ENCODE measurements at places on chromosomes 2 and 18.

DNA sequence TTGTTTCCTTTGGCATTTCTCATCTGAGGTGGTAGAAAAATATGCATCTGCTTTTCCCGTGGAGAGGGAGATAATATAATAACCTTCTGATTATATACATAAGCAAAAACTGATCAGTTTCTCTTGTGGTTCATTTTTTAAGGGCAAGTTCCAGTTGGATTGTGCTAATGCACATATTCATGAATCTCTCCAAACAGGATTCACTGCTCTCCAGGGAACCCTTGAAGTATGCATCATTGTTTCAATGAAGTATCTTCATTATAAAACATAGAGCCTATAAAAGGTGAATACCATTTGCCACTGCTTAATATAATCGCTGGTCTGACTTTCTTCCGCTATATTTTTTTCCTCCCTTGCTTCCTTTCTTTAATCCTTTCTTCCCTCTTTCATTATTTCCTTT, 384.7 kb downstream of the FIGN start:
- DNase-seq = no peak

DNA sequence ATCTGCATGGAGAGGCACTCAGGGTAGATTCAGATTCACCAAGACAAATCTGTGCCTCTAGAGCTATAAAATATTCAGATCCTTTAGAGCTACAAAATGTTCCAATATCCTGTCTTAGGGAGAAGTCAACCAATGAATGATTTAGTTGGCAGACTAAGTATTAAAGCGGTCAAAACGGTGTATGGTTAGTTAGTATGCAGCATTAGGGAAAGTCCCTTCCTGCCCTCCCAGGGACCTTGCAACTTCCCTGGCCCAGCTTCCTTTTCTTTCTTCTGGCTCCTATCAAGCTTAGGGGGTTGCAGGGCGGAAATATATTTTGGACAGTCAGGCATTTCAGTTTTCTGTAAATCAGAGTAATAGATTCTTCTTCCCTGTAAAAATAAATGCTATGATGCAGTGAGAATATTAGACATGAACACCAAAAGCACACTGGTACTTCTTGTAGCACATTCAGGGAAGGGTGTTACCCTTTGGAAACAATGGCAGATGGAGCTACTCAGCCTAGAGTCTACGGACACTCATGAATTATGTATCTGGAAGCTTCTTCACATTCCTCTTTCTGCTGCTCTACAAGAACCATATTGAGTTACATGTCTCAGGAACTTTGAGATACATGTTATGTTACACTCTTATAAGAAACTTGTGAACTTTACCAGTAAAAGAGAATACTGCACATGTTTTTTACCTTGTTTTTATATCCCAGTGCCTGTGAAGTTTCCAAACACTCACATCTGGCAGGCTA, 45.7 kb downstream of the CCDC93 start:
- DNase-seq = no peak

DNA sequence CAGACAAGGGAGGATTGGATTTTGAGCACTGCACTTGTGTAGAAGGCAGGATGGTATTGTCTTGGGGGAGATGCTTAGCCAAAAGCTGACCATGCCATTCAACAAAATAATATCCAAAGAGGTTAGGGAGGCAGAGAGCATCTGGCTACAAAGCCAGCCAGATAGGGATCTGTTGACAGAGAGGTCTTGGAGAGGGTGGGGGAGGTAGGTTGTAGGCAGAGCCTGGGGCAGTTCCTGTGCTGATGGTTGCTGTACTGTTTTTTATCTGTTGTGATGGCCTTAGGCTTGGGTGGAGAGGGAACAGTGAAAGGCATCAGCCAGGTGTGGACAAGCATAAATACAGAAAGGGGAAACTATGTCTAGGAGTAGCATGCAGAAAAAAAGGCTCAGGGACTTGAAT, 100.9 kb downstream of the AQP4 start:
- DNase-seq = no peak

DNA sequence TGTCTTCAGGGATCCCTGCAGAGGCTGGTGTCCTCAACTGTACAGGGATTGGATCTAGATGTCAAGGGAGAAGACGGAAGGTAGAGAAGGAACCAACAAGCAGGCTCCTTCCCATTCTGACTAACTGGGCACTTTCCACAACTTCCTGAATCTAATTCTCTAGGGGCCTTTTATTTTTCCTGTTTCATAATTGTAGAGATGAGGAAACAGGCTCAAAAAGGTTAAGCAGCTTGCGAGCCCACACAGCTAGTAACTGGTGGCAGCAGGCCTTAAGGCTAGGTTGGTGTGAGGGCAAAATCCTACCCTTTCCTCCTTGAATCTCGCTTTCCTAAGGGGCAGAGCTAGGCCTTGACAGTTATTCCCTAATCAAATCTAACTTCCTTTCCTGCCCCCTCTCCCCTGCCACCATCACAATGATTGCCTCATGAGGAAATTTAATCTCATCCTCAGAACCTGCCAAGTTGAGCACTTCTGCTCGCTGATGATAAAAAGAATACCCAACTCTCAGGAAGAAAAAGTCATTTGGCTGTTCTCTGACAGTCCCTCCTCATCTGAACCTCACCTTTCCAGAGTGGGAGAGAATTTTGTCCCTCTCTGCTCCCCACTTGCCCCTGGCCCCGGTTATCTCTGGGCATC, 35.7 kb upstream of the POLE4 start:
- DNase-seq = no peak

DNA sequence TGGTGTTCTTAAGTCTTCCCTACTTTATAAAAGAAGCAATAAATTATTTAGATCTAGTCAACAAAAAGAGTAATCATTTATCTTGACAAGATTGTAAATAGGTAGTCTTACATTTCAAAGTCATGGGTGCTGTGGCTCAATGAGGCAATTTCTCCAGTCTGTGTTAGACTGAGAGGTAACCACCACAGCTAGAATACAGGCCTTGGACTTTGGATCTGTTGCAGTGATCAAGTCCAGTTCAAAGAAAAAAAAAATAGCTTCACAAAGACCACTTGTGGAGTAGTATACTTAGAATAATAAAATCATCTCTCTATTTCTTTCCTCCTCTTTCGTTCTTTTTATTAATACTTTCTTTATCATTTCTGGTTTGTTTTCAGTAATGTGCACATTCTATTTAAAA, 93.1 kb upstream of the FSIP2 start:
- DNase-seq = no peak

GRCh38 chr2:5846881-5847280, 154.7 kb downstream of the SOX11 start:
- DNase-seq = no peak

GRCh38 chr2:30871980-30872789, 64.9 kb upstream of the CAPN13 start:
- DNase-seq = no peak

GRCh38 chr2:109134741-109135358, 5.8 kb downstream of the SH3RF3 start:
- no peak for DNase-seq

- DNase-seq = no peak
Measured at GRCh38 chr2:236040600-236041328, 127.4 kb downstream of the GBX2 start.

- no peak for DNase-seq
Measured at GRCh38 chr2:37447446-37447845, 103.0 kb downstream of the QPCT start.

DNA sequence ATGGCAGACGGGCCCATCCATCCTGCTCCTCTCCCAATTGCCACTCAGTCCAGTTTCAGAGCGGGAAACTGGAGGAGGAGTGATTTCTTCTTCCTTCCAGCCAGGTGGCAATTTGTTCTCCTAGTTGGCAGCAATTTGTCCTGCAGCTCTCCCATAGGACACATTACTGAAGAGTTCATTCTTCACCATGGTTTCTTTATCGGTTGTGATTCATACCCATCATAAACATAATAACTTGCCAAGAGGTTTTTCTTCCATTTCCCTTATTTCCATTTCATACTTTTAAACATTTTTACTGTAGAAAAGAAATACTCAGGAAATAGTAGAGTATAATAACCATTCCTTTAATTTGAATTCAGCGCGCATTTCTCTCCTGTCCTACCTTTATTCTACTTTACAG, 377.9 kb upstream of the RAB12 start:
- DNase-seq = no peak

GRCh38 chr2:177460973-177461585, 68.5 kb downstream of the AGPS start:
- no peak for DNase-seq

GRCh38 chr2:159045545-159046454, 77.4 kb downstream of the TANC1 start:
- no peak for DNase-seq

- no peak for DNase-seq
Measured at GRCh38 chr2:133120310-133120709, 448.0 kb downstream of the NCKAP5 start.

DNA sequence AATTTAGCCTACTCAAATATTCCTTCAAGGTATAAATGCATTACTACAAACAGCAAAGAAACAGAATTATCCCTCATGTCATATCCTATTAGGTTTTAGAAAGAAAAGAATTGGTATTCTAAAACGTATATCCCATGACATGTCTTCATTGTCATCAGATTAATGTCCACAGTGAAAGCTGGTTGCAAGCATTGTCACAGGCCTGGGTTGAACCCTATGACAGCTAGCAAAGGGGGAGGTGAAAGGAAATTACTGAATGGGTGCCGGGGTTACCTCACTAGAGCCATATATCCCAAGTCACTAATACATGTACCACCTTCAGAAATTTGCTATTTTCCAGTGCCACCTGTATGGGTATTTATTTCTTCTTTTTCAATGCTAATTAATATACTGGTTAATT, 1630.5 kb upstream of the NXPH2 start:
- DNase-seq = no peak

DNA sequence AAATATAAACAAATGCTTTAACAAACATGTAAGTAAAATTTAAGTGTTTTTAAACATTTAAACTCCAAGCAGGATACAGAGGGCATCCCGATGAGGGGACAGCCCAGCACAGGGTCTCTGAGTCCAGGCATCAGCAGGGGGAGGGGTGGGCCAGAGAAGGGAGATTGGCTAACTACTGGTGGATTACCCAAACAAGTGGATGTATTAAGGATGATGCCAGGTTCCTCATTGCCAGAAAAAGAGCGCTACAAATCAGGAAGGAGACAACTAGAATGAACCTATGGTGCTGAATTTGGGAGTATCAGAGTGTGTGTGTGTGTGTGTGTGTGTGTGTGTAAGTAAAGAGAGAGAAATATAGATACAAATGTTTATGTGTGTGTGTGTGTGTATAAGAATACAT, 162.0 kb upstream of the RMP24 start:
- no peak for DNase-seq

DNA sequence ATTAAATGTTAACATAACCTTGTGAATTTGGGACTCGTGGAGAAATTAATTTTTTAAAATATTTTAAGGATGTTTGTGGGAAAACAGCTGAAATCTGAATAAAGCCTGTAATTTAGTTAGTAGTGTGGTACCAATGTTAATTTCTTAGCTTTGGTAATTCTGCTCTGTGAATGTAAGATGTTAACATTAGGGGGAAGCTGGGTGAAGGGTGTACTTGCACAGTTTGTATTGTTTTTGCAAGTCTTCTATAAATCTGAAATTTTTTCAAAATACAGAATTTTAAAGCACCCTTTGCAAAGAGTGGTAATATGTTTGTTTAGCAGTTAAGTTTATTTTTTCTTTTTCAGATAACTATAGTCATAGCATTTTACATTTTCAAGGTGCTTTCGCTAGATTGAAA, 4.5 kb downstream of the PTPRM start:
- no peak for DNase-seq

GRCh38 chr2:153163055-153163454, 315.5 kb downstream of the RPRM start:
- no peak for DNase-seq

DNA sequence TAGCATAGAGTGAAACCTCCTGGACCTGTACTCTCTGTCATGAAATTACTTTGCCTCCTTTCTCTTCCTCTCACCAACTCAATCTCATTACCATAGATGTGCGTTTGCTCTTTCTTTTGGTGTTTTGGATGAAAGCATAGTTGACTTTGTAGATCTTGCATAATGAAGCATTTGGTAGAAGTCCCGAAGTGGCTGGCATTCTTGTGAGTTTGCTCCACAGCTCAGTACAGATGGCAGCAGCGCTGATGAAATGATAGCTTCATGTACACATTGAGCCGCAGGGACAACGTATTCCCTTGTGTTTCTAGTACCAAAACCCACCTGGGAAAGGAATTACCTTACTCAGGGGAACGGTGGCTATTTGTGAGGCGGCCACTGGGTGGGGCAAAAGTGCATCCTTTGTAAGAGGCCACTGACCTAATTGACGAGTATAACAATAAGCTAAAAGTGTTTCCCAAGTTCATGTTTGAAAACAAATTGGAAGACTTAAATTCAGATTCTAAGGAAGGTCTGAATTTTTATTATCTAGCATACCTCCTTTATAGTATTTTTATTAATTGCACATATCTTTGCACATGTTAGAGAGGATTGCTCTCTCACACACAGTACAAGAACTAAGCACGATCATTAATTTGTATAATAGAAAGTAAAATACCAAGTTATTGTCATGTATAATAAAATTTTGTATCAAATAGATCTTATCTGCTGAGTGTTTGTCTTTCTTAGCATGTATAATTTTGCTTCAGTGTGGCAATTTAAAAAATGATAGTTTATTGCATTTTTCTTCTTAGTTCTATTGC, 25.4 kb upstream of the CDH7 start:
- DNase-seq = no peak

- DNase-seq = no peak
Measured at GRCh38 chr2:190891889-190892288, 11.3 kb downstream of the GLS start.

- DNase-seq = no peak
Measured at GRCh38 chr2:214507032-214507431, 96.2 kb downstream of the VWC2L start.

- no peak for DNase-seq
Measured at GRCh38 chr2:77017355-77017745, 504.8 kb downstream of the LRRTM4 start.

- no peak for DNase-seq
Measured at GRCh38 chr2:238518172-238518820, 91.6 kb downstream of the ASB1 start.

DNA sequence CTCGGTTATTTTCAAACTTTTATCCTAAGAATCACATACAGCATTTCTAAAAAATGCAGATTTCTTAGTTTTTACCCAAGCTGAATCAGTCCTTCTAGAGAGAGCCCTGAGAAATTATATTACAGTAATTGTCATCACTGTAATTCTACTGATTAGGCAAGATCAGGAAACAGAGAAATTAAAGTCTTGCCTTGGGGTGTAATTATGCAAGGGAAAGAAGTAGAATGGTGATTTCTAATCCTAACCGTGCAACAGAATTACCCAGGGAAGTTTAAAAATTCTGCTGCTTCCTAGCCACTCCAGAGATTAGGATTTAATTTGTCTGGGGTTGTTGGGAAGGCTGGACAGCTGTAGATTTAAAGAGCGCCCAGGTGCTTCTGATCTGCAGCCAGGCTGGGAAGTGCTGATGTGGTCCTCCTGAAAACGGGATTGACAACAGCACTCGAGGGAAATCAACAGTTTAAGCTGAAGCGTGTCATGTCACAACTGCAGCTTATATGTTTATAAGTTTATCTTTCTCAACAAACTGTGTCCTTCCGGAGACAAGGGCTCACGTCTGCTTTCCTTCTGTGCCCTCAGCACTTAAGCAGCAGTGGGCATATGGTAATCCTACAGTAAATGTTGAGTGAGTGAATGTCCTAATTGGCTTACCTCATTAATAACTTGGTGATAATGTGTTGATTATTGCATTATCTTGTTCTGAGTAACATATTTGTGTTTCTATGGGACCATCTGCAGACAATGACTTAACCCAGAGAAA, 671.9 kb upstream of the SOX11 start:
- no peak for DNase-seq

GRCh38 chr18:26225022-26225693, 1.1 kb upstream of the TAF4B start:
- no peak for DNase-seq

Data from activated CD4-positive, alpha-beta T cell treated with anti-CD3 and anti-CD28 coated beads for 24 hours (primary cell).